ENCODE measurements at places on chromosomes 3 and 15.

DNA sequence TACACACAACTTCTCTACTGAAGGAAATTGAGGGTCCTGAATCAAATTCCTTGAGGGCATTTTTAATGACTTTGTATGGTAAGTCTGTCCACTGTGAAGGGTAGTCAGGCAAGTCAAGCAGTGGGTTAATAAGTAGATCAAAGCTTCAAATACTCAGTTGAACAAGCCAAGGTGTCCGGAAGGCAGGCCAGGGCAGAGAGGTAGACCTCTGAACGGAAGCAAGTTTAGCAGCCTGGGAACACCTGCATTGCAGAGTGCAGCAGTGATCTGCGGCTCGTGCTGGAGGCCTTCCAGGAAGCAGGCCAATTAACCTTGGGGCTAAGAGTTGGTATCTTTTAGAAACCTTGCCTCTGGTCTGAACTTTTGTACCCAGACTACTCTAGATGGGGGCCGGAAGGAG, 143.8 kb downstream of the LRTM1 start:
- no peak for DNase-seq

GRCh38 chr3:13588221-13588701, 39.3 kb downstream of the FBLN2 start:
- DNase-seq, result no peak

DNA sequence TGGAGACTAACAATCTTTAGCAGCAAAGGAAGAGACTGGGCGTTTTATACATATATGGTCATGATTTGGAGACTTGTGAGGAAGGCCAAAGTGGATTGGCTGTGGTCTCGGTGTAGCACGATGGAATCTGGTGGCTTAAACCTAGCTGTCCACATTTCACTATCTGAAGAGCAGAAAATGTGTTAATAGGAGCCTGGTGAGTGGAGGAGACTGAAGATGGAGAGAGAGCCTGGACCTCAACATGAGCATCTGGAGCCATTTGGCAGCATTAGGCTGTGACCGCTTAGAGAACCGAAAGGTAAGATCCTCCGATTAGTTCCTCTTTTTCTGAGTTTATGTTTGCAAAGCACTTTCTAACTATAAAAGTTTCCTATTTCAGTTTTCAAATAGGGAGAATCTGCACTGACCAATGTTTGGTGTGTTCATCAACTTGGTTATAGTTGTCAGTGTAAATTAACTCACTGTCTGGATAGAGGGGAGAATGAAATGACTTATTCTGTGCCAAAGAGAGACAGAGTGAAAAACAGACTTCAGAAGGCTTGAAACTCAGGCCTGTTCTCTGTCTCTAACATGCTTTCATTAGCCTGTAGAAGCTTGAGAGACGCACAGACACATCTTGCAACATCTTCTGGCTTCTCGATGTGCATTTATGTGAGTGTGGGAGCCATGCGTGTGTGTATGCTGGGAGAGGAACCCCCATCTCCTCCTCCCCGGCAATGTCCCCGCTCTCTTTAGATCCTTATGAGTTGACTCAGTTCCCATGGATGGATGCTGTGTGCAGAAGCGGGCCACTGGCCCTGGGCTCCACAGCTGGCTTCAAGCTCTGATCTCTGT, 244.7 kb upstream of the TBL1XR1 start:
- no peak for DNase-seq

- no peak for DNase-seq
These were observed 228.9 kb downstream of the CD47 start for GRCh38 chr3:107861904-107862303.

DNA sequence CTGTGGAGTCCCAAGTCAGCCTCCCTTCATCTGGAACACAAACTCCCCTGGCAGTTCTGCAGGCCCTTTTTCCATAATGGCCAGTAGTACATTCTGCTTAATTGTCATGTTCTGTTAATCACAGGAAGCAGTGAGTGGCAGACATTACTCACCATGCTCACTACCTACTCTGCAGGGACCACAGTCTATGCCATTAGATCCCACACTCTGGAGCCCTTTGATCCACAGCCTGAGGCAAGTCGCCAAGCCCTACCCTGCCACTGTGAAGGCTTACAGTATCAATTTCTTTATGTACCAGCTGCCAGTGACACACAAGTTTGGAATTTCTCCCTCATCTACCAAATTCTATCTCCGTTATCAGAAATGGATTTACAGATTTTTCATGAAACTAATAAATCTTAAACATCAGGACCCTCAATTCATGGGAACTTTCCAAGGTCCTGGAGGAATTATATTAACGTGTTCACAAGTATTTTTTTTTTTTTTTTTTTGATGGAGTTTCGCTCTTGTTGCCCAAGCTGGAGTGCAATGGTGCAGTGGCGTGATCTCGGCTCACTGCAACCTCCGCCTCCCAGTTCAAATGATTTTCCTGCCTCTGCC, 20.6 kb upstream of the WWTR1 start:
- no peak for DNase-seq

DNA sequence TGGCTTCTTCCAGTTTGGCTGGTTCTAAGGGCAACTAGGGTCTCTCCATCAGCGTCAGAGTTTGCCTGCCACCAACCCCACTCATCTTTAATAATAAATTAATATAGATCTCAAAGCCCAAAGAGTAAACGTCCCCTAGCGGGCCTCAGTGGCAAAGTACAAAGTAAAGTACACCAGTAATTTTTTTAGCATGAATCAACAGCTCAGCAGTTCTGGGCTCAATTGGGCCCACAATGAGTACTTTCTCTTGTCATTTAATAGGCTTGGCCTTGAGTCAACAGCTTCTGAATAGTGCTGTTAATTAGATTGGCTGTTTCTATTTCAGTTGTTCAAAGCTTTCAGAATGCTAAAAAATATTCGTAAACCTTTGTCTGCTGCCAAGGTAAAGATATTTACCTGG, 89.0 kb upstream of the PFN2 start:
- DNase-seq, result no peak

DNA sequence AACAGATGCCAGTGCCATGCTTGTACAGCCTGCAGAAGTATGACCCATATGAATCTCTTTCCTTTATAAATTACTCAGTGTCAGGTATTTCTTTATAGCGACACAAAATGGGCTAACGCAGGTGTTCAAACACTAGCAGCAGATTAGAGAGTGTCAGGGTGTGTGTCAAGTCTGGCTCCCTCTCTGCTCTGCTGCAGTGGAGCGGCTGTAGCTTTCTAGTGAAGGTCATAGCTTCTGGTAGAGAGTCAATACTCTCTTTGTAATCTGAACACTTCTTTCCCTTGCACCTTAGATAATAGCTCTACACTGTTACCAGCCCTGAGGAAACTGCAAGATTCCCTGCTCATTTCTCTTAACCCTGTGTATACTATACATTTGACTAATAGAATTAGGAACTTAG, 483.2 kb upstream of the TGFBR2 start:
- no peak for DNase-seq

DNA sequence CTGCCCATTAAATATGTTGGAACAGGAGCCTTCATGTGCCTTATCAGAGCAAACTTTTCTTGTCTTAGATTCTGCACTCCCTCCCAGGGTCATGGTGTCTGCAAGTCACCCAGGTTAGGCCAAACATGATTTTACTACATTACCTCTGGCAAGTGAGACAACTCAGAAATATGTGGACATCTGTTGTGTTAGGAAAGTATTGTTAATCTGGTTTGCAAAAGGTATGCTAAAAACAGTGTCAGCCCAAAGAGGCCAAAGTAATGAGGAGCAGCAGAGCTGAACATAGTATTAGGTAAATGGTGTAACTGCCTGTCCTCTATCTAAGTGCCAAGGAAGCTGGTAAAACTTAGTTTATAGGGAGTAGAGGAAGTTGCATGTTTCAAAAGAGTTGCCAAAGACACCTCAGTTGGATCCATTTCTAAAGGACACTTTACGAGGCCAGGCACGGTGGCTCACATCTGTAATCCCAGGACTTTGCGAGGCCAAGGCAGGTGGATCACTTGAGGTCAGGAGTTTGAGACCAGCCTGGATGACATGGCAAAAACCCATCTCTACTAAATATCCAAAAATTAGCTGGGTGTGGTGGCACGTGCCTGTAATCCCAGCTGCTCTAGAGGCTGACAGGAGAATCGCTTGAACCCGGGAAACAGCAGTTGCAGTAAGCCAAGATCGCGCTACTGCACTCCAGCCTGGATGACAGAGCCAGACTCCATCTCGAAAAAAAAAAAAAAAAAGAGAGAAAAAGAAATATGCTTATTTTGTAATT, 22.5 kb upstream of the PPIB start:
- DNase-seq, result no peak

- DNase-seq, result no peak
These were observed 185.1 kb downstream of the EFHB start for GRCh38 chr3:19748782-19749447.

- no peak for DNase-seq
These were observed 64.9 kb upstream of the LIMD1 start for GRCh38 chr3:45529697-45530096.

DNA sequence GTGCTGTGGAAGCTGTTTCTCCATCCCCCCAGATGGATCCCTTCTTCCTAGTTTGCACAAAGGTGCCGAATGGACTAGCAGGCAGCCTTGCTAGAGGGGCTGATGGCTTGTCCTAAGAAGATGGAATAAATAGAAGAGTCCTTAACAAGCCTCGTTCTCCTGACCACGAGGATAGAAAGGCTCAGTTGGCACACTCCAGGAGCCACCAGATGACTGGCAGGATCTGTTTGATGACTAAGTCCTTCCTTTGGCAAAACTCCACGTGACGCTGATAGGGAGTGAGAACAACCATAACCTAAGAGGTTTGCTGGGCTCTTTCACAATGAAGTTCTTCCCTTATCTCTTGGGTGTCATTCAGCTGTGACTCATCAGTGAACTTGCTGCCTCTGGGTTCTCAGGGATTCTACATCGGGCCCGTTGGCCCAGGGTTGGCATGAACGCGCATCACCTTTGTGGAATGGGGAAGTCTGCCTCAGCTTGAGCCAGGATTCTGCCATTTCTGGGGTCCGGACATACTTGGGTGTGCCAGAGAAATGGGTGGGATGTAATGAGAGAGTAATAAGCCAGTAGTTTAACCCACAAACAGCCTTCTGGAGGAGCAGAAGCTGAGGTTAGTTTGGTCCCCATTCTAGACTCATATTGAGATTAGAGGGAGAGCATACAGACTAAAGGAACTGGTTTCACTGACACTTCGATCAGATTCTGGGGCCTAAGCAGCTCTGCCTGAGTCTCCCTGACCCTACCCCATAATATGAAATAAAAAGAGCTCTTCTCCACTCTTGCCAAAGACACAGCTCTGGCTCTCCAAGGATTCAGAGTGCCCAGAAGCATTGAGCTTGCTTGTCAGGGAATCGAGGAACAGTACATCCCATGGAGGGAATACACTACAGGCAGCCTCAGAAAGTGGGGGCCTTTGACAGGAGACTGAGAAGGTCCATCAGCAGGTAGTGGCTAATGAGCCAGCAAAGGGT, 2.0 kb upstream of the MELTF start:
- DNase-seq, result no peak

GRCh38 chr15:26893351-26894065, 26.6 kb downstream of the GABRA5 start:
- no peak for DNase-seq

DNA sequence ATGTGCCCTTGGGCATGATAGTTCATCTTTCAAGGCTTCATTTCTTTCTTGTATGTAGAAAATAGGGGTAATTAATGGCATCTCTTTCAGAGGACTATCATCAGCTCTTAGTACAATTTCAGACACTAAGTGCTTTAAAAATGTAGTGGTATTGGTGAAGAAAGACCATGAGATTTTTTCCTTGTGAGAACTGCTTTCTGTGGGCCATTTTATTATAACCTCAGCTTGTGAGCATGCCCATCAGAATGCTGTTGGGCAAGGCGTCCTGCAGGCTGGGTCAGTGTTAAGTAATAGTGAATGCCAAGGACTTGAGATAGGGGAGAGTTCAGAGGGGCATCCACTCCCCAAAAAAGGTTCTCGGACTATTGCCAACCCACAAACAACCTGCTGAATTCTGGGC, 187.9 kb downstream of the GHSR start:
- DNase-seq, result no peak

GRCh38 chr3:4730719-4731118, 237.6 kb downstream of the ITPR1 start:
- DNase-seq, result no peak

GRCh38 chr3:4060064-4060463, 243.1 kb upstream of the SETMAR start:
- DNase-seq, result no peak

GRCh38 chr3:100891033-100891432, 102.2 kb downstream of the ABI3BP start:
- no peak for DNase-seq

- DNase-seq, result no peak
These were observed 14.9 kb downstream of the SPRED1 start for GRCh38 chr15:38267421-38268022.

GRCh38 chr3:177443469-177443868, 246.2 kb upstream of the TBL1XR1 start:
- no peak for DNase-seq
